ENCODE measurements at places on chromosomes 12 and 14. TPM values are rescaled to one million over a fixed set of nuclear protein-coding genes. Genes with fewer than 3 reads are reported as not detected.

SETD3 gene
- total RNA-seq: 34.6 TPM

DNA sequence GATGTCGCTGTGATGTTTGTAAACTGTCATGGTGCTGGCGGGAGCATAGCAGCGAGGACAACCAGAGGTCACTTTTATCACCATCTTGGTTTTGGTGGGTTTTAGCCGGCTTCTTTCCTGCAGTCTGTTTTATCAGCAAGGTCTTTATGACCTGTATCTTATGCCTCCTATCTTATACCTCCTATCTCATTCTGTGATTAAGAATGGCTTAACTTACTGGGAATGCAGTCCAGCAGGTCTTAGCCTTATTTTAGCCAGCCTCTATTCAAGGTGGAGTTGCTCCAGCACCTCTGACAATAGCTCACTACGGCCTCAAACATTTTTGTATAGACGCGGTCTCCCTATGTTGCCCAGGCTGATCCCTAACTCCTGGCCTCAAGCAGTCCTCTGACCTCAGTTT, 53.7 kb downstream of the B4GALNT3 start:
- H3K36me3 ChIP-seq: no peaks in the 10 kb centered on the region
- DNase-seq: no peak
- H3K27ac ChIP-seq: no peak overlapping the region
- no peak overlapping the region for H3K4me3 ChIP-seq
- no peaks in the 10 kb centered on the region for H3K27me3 ChIP-seq

DNA sequence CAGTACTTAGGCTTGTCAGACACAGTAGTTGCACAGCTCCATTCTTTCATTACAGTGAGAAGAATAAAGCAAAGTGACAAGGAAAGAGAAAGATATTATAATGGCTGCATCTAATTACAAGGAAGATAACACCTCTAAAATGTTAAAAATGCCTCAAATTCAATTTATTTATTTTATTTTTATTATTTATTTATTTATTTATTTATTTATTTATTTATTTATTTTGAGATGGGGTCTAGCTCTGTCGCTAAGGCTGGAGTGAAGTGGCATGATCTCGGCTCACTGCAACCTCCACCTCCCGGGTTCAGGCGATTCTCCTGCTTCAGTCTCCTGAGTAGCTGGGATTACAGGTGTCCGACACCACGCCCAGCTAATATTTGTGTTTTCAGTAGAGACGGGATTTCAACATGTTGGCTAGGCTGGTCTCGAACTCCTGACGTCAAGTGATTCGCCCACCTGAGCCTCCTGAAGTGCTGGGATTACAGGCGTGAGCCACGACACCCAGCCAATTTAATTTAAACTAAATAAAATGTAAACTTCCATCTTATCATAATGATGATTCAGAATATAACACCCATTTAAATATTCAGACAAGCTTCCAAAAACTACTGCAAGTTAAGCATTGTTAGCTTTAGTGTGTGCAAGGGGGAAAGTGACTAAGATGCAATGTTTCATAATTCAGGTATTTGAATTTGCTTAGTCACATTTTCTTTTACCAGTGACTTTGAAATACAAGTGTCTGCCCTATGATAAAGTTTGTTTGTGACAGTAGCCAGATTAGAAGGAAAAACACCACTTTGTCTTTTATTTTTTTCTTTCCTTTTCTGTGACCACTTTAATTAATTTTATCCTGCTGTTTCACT, 2.4 kb upstream of the CFAP54 start:
- H3K4me3 ChIP-seq: no peak overlapping the region
- no peaks in the 10 kb centered on the region for H3K36me3 ChIP-seq
- no peak for DNase-seq
- no peaks in the 10 kb centered on the region for H3K27me3 ChIP-seq
- peaks cover 6% of the 10 kb centered on the region for H3K4me1 ChIP-seq
- H3K27ac ChIP-seq: no peak overlapping the region

DNA sequence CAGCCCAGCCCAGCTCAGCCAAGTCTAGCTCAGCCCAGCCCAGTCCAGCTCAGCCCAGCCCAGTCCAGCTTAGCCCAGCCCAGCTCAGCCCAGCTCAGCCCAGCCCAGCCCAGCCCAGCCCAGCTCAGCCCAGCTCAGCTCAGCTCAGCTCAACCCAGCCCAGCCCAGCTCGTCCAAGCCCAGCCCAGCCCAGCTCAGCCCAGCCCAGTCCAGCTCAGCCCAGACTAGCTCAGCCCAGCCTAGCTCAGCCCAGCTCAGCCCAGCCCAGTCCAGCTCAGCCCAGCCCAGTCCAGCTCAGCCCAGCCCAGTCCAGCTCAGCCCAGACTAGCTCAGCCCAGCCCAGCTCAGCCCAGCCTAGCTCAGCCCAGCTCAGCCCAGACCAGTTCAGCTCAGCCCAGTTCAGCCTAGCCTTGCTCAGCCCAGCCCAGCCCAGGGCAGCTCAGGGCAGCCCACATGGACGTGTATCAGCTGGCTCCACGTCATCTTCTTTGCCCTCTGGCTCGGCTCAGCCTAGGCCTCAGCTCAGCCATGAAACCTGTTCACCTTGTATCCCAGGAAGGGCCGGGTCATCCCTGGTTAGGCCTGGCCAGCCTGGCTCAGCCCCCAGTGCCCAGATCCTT, 185.6 kb downstream of the TMEM121 start:
- H3K4me3 ChIP-seq: no peak overlapping the region
- H3K4me1 ChIP-seq: no peaks in the 10 kb centered on the region
- DNase-seq: no peak
- H3K27me3 ChIP-seq: no peaks in the 10 kb centered on the region
- no peak overlapping the region for H3K27ac ChIP-seq

DNA sequence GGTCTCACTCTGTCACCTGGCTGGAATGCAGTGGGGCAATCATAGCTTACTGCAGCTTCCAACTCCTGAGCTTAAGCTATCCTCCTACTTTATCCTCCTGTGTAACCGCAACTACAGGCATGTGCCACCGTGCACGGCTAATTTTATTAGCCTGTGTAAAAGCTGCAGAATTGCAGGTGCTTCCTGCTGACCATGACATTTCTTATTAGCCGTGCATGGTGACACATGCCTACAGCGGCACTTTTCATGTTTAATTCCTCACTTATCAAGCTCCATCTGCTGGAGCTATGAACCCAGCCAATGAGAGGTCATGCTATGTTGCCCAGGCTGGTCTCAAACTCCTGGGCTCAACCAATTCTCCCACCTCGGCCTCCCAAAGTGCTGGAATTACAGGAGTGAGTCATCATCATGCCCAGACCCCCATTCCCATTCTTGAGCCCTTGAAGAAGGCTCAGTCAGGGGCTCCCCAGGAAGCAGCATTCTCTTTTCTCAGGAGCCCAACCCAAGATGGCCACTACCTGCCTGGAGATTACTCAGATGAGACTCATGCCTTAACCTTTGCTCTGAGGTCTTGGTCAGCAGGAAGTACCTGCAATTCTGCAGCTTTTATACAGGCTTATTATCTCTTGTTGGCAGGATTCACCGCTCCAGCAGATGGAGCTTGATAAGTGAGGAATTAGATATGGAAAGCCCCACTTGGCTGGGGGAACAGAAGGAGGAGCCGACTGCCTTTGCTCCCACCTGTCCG, 503.2 kb downstream of the MED13L start:
- no peak overlapping the region for H3K27ac ChIP-seq
- no peaks in the 10 kb centered on the region for H3K36me3 ChIP-seq

LRRIQ1 gene
- 1.0 TPM for total RNA-seq

GRCh38 chr12:4431866-4432265, 13.7 kb downstream of the FGF6 start:
- DNase-seq: no peak
- no peak overlapping the region for H3K27ac ChIP-seq
- H3K27me3 ChIP-seq: no peaks in the 10 kb centered on the region
- H3K4me3 ChIP-seq: no peak overlapping the region
- H3K4me1 ChIP-seq: no peaks in the 10 kb centered on the region
- no peaks in the 10 kb centered on the region for H3K36me3 ChIP-seq

DNA sequence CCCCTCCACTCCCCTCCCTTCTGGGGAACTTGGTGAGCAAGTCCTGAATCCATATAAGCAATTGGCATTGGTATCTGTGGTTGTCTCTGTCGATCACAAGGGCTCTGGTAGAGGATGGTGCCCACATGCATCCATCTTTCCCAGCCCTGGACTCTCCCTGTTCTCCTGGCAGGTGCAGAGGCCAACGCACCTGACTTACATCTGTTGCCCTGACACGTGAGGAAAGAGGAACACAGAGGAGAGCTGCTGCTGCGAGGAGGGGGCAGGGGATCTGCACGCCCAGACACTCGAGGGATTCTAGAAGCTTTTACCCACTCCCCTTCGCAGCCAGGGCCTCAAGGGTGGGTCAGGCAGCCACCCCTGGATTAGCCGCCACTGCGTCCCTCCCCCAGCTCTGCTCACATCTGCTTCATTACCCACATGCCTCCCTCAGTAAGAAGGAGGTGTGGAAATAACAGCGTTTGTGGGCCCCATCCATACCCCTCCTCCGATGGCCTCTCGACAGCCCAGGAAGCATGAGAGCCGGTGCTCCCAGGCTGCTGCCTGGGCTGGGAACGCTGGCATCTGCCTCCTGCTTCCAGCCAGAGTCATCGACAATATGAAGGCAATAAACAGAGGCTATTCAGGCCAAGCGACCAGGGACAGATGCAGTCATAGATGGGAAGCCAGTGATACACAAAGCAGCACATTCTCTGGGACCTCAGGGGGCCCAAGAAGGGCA, 56.5 kb downstream of the KDM2B start:
- H3K4me3 ChIP-seq: no peak overlapping the region
- DNase-seq: no peak
- H3K27ac ChIP-seq: no peak overlapping the region
- H3K4me1 ChIP-seq: no peaks in the 10 kb centered on the region
- no peaks in the 10 kb centered on the region for H3K27me3 ChIP-seq

SERPINA1 gene
- 86.4 TPM for total RNA-seq

DNA sequence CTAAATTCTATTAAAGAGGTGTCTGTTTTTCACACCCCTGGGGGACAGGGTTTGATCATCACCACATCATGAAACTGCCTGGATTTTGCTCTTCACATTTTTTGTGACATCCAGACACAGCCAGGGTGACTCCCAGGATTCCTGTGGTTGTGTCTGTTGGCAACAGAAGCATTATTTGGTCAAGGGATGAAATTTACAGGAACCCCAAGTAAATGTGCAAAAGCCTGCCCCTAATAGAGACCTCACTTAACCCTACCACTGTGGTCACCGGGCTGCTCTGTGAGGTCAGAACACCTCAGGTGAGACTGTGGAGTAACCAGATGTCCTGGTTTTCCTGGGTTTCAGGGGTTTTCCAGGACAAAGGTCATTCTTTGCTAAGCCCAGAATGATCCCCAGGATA, 103.8 kb downstream of the DAD1 start:
- H3K4me1 ChIP-seq: no peaks in the 10 kb centered on the region
- H3K27ac ChIP-seq: no peak overlapping the region
- H3K27me3 ChIP-seq: no peaks in the 10 kb centered on the region
- H3K4me3 ChIP-seq: no peak overlapping the region
- no peak for DNase-seq

GRCh38 chr12:57096099-57096572, 7.2 kb downstream of the NAB2 start:
- peaks cover 13% of the 10 kb centered on the region for H3K36me3 ChIP-seq
- DNase-seq: no peak
- H3K4me3 ChIP-seq: no peak overlapping the region
- no peak overlapping the region for H3K27ac ChIP-seq
- peaks cover 9% of the 10 kb centered on the region for H3K4me1 ChIP-seq

- no peaks in the 10 kb centered on the region for H3K27me3 ChIP-seq
- DNase-seq: no peak
- no peak overlapping the region for H3K27ac ChIP-seq
- H3K4me3 ChIP-seq: no peak overlapping the region
Observed at GRCh38 chr12:116537101-116537904, 21.9 kb upstream of the MAP1LC3B2 start.

- no peaks in the 10 kb centered on the region for H3K4me1 ChIP-seq
- H3K27ac ChIP-seq: no peak overlapping the region
- H3K36me3 ChIP-seq: no peaks in the 10 kb centered on the region
- DNase-seq: no peak
Observed at GRCh38 chr14:106038263-106038662, 511.9 kb downstream of the TMEM121 start.

DNA sequence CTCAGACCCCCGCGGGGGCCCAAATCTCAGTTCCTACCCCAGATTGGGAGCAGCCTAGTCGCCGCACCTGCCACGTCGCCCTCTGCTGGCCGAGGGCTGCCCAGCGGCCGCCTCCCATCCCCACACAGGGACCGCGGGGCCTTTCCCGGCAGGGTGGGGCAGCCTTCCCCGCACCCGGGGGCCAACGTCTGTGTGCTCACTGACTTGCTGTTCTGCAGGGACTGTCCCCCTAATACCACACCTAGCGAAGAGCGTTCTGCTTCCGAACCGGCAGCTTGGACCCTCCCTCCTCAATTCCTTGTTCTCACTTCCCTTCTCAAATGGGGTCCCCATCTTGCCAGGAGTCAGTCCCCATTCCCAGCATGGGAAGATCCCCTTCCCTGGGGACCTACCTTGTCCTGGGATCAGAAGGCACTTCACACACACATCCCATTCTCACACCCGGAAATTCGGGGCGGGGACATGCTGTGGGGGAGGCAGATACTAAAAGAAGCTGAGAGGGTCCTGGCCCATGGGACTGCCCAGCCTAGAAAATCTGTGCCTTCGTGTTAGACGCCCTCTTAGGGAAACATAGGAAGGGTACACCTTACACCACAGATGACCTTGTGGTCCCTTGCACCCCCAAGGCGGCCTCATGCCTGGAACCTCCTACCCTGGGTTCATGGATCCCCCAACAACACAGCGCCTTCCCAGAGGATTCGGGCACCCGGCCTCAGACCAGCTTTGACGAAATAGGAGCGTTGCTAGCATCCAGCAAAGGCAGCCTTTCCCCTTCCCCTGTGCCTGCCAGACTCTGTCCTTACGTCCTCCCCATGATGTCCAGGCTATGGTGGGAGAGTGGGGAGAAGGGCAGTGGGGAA, 16.4 kb downstream of the ACVRL1 start:
- peak; percentile 46 for DNase-seq
- no peak overlapping the region for H3K4me3 ChIP-seq
- H3K27me3 ChIP-seq: no peaks in the 10 kb centered on the region
- peak overlapping the region; percentile 52 for H3K27ac ChIP-seq
- H3K4me1 ChIP-seq: peaks cover 27% of the 10 kb centered on the region

GRCh38 chr14:68978172-68978911, 760 bp downstream of the ACTN1 start:
- H3K4me3 ChIP-seq: peak overlapping the region; percentile 60
- peaks cover 51% of the 10 kb centered on the region for H3K4me1 ChIP-seq
- DNase-seq: peak; percentile 84
- H3K27me3 ChIP-seq: no peaks in the 10 kb centered on the region

- H3K27me3 ChIP-seq: no peaks in the 10 kb centered on the region
- peaks cover 42% of the 10 kb centered on the region for H3K4me1 ChIP-seq
- no peak overlapping the region for H3K4me3 ChIP-seq
- no peak for DNase-seq
Observed at GRCh38 chr12:124746649-124747425, 116.8 kb downstream of the SCARB1 start.

GRCh38 chr12:3789838-3790237, 36.9 kb upstream of the CRACR2A start:
- no peaks in the 10 kb centered on the region for H3K36me3 ChIP-seq
- no peak overlapping the region for H3K27ac ChIP-seq
- H3K4me1 ChIP-seq: peaks cover 4% of the 10 kb centered on the region
- no peaks in the 10 kb centered on the region for H3K27me3 ChIP-seq

ERH gene
- 64.6 TPM for total RNA-seq

GRCh38 chr14:99791476-99792209, 1.6 kb upstream of the EML1 start:
- H3K4me1 ChIP-seq: peaks cover 45% of the 10 kb centered on the region
- no peak overlapping the region for H3K4me3 ChIP-seq
- H3K27me3 ChIP-seq: no peaks in the 10 kb centered on the region
- H3K36me3 ChIP-seq: no peaks in the 10 kb centered on the region
- no peak overlapping the region for H3K27ac ChIP-seq

CDH24 gene
- total RNA-seq: 9.9 TPM

FAM186B gene
- 0.78 TPM for total RNA-seq

Measured in body of pancreas (tissue), 4 donors.